NCI-H1436 treated with DMSO at 0.1 percent for 48 hours (cell line): ENCODE measurements at places on chromosomes 7 and 10.
A peak's percentile ranks its signal among the peaks of the same experiment; 100 is the strongest.

- DNase-seq = no peak
These were observed 26.5 kb upstream of the SMIM30 start for GRCh38 chr7:113144817-113145216.

DNA sequence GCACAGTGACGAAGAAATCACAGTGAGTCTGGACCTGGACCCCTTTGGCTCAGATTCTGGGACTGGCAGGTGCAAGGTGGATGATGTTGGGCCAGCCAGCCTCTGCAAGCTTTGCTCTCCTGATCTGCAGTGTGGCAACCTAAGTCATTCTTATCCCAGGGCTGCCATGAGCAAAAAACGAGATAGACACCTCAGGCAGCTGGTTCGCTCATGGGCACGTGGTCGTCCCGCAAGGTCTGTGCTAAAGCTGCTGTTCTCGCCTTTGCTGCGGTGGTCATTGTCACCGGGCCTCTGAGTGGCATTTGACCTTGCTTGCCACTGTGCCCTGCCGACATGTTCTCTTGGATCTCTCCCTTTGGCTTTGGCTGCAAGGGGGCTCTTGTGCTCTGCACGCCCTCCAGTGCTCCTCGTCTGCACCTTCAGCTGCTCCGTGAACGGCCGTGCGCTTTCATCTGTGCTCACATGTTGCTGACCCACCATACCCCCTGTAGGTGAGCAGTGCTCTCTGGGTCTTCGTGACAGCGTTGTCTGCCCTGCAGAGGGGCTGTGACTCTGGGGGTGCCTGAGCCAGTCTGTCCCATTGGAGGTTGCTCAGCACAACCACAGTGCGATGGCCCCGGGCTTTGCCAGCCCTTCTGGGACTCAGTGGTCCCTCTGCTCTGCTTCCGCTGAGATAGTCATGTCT lies 317.0 kb downstream of the GLRX3 start:
- DNase-seq = no peak

DNA sequence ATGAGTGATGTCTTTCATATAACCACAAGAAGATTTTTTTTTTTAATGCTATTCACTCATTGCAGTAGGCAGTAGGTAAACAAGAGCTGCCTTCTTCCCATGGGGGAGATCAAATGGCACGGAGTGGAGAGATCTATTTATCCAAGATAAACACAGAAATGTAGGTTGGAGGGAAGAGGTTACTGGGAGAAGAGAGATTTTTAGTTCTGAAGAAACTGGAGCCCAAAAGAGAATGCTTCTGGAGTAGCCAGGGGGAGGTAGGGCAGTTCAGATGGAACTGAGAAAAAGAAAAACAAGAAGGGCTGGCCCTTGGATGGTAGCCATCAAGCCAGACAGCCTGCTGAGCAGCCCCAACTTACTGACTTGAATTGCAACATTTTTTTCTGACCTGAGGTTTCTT lies 270.1 kb upstream of the TPK1 start:
- peak; percentile 65 for DNase-seq

DNA sequence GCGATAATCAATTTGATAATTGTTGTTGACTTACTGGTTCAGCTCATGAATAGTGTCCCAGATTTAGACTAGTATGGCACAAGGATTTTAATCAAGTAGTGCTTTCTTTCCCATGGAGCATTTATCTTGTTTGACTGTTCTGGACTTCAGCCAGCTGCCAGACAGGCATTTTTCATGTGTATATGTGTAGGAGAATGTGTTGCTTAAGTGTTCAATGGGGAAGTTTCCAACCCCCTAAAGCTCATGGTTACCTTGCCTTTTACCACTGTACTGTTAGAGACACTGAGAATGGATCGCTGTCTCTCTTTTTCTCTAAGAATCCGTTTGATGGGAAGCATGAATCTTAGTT lies 103.9 kb downstream of the LRRC4 start:
- no peak for DNase-seq

DNA sequence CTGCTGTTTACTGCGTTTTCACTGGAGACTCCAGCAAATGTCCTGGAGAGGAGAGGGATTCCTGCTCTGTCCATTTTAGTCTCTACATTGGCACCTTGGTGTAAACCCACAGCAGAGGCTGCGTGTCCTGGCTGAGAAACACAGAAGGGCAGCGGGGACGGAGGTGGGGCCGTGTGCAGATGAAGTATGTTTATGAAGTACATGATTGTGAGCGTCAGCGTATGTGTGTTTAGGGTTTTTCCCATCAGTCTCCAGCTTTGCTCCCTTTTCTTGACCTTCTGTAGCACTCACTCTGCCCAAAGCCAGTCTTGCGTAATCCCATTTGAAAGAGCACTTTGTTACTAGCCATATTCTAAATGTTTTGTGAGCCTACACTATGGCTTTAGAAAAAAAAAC lies 750.7 kb upstream of the SORCS1 start:
- DNase-seq = no peak

GRCh38 chr7:7803715-7804178 lies 85.3 kb upstream of the RPA3 start:
- no peak for DNase-seq

DNA sequence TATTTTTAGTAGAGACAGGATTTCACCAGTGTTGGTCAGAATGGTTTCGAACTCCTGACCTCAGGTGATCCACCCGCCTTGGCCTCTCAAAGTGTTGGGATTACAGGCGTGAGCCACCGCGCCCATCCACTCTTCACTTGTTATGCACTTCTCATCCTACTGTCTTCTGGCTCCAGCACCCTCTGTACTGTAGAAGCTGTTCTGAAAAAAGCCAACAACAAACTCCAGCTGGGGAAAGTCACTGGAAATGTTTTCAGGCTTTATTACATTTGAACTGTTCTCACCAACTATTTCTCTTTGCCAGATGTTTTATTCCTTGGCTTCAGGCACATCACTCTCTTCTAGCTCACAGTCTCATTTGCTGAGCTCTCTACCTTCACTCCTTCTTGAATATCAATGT lies 122.5 kb upstream of the EGR2 start:
- no peak for DNase-seq

- no peak for DNase-seq
These were observed 59.7 kb upstream of the CCDC6 start for GRCh38 chr10:59965899-59966650.

GRCh38 chr7:70574314-70574834 lies 557.6 kb upstream of the GALNT17 start:
- DNase-seq = no peak

DNA sequence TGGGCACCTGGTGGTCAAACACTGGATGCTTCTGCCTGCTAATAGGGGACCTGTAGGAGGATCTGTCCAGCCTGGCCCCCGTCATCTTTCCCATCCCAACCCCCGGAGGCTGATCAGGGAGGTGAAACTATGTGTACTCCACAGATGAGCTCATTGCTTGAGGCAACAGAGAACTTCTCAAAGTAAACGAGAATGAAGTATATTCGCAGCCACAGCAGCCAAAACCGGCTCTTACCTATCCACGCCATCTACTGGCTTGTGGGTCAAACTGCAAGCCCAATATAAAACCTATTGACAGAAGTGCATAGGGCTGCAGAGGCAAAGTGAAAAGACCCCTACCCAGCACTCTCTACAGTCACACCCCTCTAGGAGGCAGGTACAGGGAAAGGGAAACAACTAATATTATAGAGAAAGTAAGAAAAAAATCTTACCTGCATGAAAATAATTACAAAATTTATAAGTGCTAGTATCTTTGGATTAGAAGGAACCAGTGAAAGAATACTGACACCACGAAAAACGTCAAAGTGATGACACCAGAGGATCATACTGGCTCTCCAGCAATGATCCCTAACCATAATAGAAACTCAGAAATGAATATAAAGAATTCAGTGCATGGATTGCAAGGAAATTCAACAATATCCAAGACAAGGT lies 973.5 kb downstream of the ANKRD7 start:
- DNase-seq = no peak

DNA sequence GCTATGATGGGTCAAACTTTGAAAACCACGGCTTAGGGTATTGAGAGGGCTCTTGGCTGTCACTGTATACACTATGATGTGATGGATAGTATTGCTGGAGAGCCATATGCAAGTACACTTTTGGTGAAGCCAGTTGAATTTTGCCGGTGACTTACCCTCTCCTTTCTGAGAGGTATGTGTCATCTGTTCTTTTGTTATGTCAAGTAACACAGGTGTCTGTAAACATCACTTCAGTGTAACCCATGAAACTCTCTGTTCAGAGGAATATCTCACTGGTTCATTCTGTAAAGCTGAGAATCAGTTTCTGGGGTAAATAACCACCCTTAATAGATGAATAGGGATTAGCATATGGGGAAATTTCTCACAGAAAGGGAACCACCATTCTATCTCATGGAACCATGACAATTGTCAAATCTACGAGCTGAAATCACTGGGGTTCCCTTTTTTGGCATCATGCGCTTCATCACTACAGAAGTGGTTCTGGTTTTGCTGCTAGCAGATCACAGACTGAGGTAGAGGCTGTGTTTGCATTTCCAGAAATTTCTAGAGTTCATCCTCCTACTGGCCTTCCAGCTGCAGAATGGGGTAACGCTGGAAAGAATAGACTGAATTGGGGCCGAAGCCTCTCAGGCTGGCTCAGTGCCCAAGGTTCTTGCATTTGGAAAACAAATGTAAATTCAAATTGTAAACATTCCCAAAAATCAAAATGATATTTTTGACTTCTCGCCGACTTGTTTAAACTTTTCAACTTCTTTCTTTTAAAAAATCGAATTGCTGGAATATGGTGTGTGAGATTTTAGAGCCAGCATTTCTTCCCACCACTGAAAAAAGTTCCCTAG lies 83.3 kb upstream of the CREB5 start:
- DNase-seq = no peak

- DNase-seq = no peak
These were observed 36.2 kb downstream of the GNG11 start for GRCh38 chr7:93957767-93958166.

DNA sequence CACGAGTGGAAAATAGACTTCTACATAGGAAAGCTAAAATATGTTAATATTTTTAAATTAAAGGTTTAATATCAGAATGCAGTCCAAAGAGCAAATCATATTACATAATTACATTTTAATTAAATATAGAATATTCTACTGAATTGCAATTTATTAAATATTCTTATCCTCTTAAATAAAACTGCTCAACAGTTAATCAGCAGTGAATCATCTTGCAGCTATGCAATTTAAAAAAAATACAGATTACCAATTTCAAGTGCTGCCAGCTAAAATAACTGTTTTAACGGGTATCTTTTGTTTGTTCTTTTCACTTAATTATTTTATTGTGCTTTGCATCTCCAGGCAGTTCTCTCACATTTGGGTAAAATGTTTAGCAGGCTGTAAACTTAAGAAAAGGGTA lies 82.2 kb downstream of the ZNRF2 start:
- no peak for DNase-seq

- no peak for DNase-seq
These were observed 40.3 kb downstream of the DOCK1 start for GRCh38 chr10:126945351-126946030.

GRCh38 chr7:133934977-133935330 lies 192.2 kb upstream of the LRGUK start:
- DNase-seq = no peak
